ENCODE measurements at places on chromosomes 4 and X.

DNA sequence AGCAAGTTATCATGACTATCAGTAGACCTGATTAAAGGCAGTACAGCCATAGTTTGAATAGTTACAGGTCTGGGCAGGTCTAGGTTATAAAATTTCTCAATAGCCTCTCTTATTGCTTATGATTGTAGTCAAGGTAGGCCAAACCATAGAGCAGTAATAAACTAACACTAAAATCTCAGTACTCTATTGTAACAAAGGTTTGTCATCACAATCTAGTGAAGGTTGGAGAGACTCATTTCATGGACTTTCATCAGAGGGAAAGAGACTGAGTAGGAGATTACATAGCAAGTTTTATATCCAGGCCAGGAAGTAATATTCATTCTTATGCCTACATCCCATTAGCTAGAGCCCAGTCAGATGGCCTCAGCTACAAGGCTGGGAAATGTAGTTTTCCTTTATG is 141.0 kb downstream of the ASB9 start:
- DNase-seq, result no peak

DNA sequence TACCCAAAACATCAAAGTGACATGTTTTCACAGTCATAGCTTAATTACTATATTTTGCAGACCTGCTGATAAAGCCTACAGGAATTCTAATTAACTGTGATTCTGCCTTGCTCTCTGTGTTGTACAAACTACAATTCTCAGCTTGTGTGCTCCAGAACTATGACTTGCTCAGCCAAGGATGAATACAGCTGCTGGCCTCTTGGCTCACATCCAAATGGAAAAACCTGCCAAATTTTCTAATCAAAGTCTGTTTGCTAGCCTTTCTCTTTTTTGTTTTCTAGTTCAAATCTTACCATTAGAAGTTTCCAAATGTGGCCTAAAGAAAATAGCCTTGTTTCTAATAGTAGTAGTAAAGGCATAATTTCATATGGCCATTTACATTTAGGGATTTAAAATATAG is 1176.8 kb downstream of the FAM133A start:
- no peak for DNase-seq

- no peak for DNase-seq
These were observed 71.7 kb downstream of the CFAP299 start for GRCh38 chr4:80407246-80407645.

- no peak for DNase-seq
These were observed 1253.7 kb downstream of the TECRL start for GRCh38 chr4:63155561-63155960.

DNA sequence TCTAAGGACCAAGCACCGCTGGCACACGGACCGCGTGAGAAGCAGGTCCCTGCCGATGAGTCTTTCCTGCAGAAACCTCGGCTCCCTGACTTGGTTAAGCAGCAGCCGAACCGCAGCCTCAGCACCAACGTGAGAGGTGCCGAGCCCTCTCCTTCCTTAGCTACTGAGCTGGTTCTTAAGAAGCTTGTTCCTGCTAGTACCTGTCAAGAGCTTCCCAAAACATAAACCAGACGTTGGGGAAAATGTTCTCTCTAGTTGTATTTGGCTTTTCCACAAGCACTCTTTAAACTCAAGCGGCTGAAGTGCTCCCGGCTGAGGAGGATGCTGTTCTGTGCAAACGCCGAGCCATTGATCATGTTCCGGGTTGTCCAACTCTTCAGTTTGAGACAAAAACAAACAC is 29.3 kb upstream of the TLR3 start:
- DNase-seq, result no peak

DNA sequence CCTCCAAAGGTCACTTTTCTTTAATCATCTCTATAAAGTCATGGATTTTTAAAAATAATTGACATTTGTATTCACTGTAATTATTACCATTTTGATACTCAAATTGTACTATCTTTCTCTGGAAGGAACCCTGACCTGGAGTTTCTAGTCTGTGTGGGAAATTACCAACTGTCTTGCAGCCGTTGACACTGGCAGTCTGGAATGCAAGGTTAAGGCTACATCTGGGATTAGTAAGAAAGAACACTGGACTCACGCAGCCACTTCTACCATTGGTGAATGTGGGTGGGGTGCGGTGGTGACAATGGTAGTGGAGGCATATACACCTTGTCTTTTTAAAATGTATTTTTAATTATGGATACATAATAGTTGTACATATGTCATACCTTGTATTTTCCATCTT is 40.9 kb downstream of the EGF start:
- no peak for DNase-seq

DNA sequence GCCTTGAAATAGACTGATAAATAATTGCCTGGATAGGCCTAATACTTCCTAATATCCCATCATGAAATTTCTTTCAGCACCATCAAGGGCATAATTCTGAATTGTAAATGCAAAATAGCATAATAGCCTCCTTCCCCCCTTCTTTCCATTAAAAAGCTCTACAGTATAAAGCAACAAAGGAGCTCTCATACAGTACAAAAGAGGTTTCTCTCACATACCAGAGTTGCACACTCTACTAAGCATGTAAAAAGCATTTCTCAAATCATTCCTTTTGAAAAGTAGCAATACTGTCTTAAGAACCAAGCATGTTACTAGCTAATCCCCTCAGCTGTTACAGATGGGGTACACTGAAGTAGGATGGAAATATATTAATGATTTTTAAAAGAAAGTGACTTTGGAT is 509.0 kb downstream of the KLHL13 start:
- no peak for DNase-seq

DNA sequence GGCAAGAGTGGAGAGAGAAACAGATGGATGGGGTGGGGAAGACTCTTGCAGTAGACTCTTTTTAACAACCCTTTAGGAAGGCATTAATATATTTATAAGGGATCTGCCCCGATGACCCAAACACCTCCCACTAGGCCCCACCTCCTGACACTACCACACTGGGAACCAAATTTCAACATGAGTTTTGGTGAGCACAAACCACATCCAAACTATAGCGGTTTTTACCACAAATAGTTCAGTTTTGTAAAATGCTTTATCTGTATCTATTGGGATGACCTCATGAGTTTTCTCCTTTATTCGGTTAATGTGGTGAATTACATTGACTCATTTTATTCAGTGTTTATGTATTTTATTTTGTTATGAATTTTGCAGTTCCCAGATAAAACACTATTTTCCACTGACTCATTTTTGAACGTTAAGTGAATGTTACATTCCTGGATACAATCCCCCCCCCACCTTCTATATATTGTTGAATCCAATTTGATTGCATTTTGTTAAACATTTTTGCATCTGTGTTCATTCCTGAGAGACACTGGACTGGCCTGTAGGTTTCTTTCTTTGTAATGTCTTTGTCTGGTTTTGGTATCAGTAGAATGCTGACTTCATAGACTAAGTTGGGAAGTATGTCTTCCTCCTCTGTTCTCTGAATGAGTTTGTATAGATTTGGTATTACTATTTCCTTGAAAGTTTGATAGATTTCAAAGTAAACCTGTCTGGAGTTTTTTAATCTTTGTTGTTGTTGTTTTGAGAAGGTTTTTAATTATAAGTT is 13.9 kb upstream of the CPLX1 start:
- DNase-seq, result no peak
